DMS 273 treated with DMSO at 0.1 percent for 48 hours (cell line): ENCODE measurements at places on chromosomes 1 and 21.

DNA sequence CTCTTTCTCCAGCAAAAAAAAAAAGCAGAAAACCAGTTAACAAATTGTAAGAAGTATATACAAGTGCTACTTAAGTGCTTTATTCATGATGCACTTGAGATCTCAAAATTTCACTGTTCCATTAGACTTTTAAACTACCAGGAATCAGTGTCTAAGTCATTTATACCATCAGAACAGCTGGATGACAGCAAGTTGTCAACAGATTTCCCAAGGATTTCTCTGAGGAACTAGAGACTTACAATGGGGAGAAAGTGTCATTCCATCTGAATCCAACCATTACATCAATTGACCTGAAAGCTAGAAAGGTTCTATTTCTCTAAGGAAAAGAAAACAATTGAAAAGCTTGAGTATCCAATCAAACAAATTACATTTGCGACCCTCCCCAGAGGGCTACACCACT, 43.8 kb downstream of the USH2A start:
- DNase-seq = no peak

GRCh38 chr1:147600119-147601111, 59.1 kb downstream of the BCL9 start:
- no peak for DNase-seq

- DNase-seq = no peak
Observed at GRCh38 chr1:178438432-178438831, 58.3 kb downstream of the CLEC20A start.

DNA sequence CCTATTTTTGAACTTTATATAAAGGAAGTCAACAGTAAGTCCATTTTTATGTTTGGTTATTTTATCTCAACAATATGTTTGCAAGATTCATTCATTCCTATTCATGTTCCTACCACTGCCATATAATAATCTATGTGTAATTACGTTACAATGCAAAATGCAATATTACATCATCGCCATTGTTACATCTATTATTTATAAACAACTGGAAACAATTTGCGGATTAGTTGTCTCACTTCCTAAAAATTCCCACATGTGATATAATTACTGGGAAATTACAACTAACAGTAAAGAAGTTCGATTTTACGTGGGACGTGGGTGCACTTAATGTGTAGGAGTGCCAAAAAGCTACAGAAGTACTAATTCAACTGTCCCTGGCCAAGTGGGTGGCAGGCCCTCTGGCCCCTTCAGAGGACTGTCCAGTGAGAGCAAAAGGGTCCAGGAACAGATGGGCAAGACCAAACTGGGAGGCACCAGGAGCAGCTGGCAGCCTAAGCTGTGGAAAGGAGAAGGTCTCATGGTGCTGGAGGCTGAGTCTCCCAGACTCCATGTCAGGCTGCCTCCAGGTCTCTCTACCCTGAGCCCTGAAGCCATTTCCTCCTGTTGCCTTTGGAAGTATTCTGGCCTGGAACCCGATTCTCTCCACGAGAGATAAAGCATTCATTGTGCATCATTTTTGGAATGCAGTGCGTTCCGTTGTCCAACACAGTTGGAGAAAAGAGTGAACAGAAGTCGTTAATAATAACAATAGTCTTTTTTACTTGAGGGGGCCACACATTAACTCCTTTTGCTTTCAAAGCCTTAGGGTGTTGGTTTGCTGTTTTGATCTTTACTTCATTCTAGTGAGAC, 42.9 kb downstream of the TNNT2 start:
- DNase-seq = no peak

GRCh38 chr1:154784924-154785531, 85.1 kb downstream of the KCNN3 start:
- no peak for DNase-seq
